ENCODE measurements at places on chromosomes 5 and 9. TPM values are rescaled to one million over a fixed set of nuclear protein-coding genes. Genes with fewer than 3 reads are reported as not detected.

DNA sequence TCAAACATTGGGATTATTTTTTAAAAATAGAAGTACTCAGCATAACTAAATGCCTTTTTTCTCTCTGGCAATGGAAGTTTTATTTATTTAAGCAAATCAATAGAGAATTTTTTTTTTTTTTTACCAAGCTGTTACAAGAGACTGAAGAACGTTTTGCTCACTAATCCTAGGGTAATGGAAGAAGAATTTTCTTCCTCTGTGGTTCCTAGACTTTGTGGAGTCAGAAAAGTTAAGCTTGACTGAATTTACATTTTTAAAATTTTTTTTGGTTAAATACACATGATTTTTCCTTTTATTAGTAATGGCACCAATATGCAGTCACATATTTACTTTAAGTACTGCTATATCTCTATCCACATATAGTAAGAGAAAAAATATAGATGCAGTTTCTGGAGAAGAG is 189.8 kb downstream of the PCSK1 start:
- H3K27me3 ChIP-seq = no peaks in the 10 kb centered on the region
- DNase-seq = no peak
- no peaks in the 10 kb centered on the region for H3K36me3 ChIP-seq
- no peak overlapping the region for H3K27ac ChIP-seq
- H3K4me3 ChIP-seq = no peak overlapping the region

DNA sequence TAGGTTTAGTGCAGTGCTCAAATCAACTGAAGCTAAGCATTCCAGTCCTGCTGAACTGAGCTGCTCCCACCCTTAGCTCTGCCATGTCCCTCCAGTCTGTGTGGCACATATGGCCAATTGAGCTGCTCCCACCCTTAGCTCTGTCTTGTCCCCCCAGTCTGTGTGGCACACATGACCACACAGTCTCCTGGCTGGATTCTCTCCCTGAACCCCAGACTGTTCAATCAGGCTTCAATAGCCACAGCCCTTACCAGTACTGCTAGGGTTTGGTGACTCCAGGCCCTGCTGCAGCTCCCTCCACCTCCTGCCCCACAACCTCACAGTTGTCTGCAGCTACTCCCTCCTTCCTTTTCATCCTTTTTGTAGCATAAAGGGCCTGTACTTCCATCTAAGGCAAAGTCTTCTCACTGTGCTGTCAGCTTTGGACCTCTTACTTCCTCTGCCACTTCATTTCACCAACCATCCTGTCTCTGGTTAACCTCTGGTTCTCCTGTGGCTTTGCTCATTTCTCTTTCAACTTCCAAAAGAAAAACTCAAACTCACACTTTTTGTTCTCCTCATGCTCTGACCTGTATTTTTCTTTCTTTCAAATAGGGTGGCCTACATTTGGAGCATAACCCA is 50.8 kb downstream of the ADAMTS12 start:
- no peak for DNase-seq
- no peaks in the 10 kb centered on the region for H3K27me3 ChIP-seq
- no peaks in the 10 kb centered on the region for H3K36me3 ChIP-seq
- H3K4me1 ChIP-seq = no peaks in the 10 kb centered on the region

DNA sequence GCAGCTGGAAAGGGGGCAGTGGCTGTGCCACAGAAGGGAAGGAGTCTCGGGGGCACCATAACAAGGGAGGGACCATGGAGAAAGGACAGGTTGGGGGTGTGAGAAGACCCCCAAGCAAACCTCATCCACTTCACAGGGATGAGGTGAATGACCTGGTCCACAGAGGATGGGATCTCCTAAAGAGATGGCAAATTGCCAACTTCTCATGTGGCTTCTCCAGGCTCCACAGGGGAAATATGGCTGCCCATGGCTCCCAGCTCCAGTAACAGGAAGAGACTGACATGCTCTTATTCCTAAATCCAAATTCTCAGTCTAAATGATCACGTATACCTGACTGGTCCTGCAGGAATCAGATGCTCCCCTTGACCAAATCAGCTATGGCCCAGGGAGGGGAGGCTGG is 340.4 kb downstream of the SPOCK1 start:
- DNase-seq = no peak
- H3K4me1 ChIP-seq = no peaks in the 10 kb centered on the region
- H3K36me3 ChIP-seq = no peaks in the 10 kb centered on the region
- no peak overlapping the region for H3K4me3 ChIP-seq
- no peak overlapping the region for H3K27ac ChIP-seq

GRCh38 chr5:109950634-109951033 is 260.9 kb downstream of the MAN2A1 start:
- H3K27me3 ChIP-seq = no peaks in the 10 kb centered on the region
- no peak for DNase-seq
- no peaks in the 10 kb centered on the region for H3K36me3 ChIP-seq
- no peak overlapping the region for H3K27ac ChIP-seq
- H3K4me1 ChIP-seq = no peaks in the 10 kb centered on the region
- no peak overlapping the region for H3K4me3 ChIP-seq

- no peaks in the 10 kb centered on the region for H3K36me3 ChIP-seq
- H3K27me3 ChIP-seq = no peaks in the 10 kb centered on the region
- H3K4me1 ChIP-seq = no peaks in the 10 kb centered on the region
- H3K27ac ChIP-seq = no peak overlapping the region
- DNase-seq = no peak
Measured at GRCh38 chr9:14775917-14776316, 53.4 kb upstream of the CER1 start.

GRCh38 chr5:466661-467310 is 23.8 kb downstream of the EXOC3 start:
- peaks cover 12% of the 10 kb centered on the region for H3K4me1 ChIP-seq
- H3K36me3 ChIP-seq = peaks cover 58% of the 10 kb centered on the region
- H3K27me3 ChIP-seq = no peaks in the 10 kb centered on the region
- no peak overlapping the region for H3K4me3 ChIP-seq

- H3K27ac ChIP-seq = no peak overlapping the region
- no peaks in the 10 kb centered on the region for H3K4me1 ChIP-seq
- no peak for DNase-seq
- H3K36me3 ChIP-seq = no peaks in the 10 kb centered on the region
- H3K27me3 ChIP-seq = no peaks in the 10 kb centered on the region
Measured at GRCh38 chr5:92372766-92373165, 989.6 kb upstream of the ARRDC3 start.

GRCh38 chr5:96741891-96742309 is 65.8 kb downstream of the ERAP1 start:
- no peak for DNase-seq
- H3K4me1 ChIP-seq = peaks cover 4% of the 10 kb centered on the region
- H3K27me3 ChIP-seq = no peaks in the 10 kb centered on the region
- no peak overlapping the region for H3K4me3 ChIP-seq

- H3K4me1 ChIP-seq = peaks cover 13% of the 10 kb centered on the region
- H3K4me3 ChIP-seq = no peak overlapping the region
- no peaks in the 10 kb centered on the region for H3K27me3 ChIP-seq
- DNase-seq = no peak
Measured at GRCh38 chr9:112712678-112713077, 5.2 kb downstream of the INIP start.

GRCh38 chr5:136425921-136426320 is 60.6 kb upstream of the TRPC7 start:
- no peaks in the 10 kb centered on the region for H3K27me3 ChIP-seq

DNA sequence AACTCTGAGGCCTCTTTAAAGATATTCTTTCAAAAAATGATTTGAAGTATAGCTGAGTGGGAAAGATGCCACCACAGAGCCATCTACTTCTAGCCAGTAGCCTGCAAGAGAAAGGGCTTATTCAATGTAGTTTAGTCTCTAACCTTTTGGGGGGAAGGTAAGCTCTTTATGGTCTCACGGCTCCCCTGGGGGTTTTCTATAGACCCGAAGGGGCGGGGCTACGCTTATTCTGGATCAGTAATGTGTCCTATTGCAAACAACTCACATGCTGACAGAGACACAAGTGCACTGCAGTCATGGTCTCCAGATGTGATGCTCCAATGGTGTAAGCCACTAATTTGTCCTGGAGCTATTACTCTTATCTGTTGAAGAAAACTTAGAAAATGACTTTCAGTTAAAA is 53.4 kb upstream of the RPS23 start:
- H3K36me3 ChIP-seq = no peaks in the 10 kb centered on the region
- H3K4me1 ChIP-seq = peaks cover 6% of the 10 kb centered on the region
- H3K4me3 ChIP-seq = no peak overlapping the region

DNA sequence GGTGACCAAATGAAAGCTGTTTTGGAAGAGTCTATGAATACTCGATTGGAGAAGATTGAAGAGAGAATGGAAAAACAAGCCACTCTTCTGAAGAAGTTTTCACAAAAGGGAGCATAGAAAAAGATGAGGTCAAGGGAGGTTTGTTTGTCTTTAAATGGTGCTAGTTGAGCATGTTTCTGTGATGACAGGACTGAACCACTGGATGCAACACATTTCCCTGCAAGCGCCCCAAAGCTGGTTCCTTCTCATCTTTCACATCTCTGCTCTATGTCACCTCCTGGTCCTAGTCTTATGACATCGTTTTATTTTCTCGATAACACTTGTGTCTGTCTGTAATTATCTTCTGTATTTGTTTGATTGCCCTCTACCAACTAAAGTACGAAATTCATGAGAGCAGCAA is 3.8 kb upstream of the CCDC192 start:
- DNase-seq = no peak
- no peaks in the 10 kb centered on the region for H3K27me3 ChIP-seq
- H3K4me3 ChIP-seq = no peak overlapping the region
- H3K27ac ChIP-seq = no peak overlapping the region
- H3K36me3 ChIP-seq = no peaks in the 10 kb centered on the region

DNA sequence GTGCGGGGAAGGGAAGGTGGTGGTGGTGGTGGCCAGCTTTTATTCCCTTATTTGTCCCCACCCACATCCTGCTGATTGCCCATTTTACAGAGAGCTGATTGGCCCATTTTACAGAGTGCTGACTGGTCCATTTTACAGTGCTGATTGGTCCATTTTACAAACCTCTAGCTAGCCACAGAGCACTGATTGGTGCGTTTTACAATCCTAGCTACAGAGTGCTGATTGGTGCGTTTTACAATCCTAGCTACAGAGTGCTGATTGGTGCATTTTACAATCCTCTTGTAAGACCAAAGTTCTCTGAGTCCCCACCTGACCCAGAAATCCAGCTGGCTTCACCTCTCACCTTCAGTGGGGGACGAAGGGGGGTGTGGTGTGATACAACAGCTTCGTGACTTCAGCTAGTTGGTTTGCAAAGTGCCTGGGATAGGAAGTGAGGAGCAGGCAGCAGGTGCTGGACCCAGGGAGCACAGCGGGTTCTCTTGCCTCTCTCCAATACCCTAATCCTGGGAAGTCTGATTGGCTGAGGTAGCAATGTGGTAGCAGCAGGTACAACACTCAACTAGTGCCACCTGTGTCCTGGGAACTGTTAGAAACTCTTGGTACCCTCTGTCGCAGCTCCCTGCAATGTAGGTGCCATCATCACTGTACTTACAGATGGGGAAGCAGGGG is 92.1 kb downstream of the BARX1 start:
- H3K27ac ChIP-seq = no peak overlapping the region
- DNase-seq = no peak
- H3K4me3 ChIP-seq = no peak overlapping the region
- no peaks in the 10 kb centered on the region for H3K36me3 ChIP-seq

GRCh38 chr9:101029315-101030085 is 973 bp downstream of the PLPPR1 start:
- no peak overlapping the region for H3K27ac ChIP-seq
- H3K36me3 ChIP-seq = no peaks in the 10 kb centered on the region
- no peak for DNase-seq
- peaks cover 30% of the 10 kb centered on the region for H3K27me3 ChIP-seq
- H3K4me1 ChIP-seq = no peaks in the 10 kb centered on the region

GRCh38 chr5:150339165-150339564 is 18.3 kb upstream of the TCOF1 start:
- no peaks in the 10 kb centered on the region for H3K36me3 ChIP-seq
- no peak overlapping the region for H3K27ac ChIP-seq
- no peaks in the 10 kb centered on the region for H3K4me1 ChIP-seq
- H3K4me3 ChIP-seq = no peak overlapping the region
- H3K27me3 ChIP-seq = no peaks in the 10 kb centered on the region

- peaks cover 9% of the 10 kb centered on the region for H3K36me3 ChIP-seq
- no peak for DNase-seq
- H3K4me1 ChIP-seq = peaks cover 4% of the 10 kb centered on the region
- H3K27me3 ChIP-seq = no peaks in the 10 kb centered on the region
- no peak overlapping the region for H3K4me3 ChIP-seq
Measured at GRCh38 chr9:99948896-99949295, 42.4 kb downstream of the STX17 start.

DNA sequence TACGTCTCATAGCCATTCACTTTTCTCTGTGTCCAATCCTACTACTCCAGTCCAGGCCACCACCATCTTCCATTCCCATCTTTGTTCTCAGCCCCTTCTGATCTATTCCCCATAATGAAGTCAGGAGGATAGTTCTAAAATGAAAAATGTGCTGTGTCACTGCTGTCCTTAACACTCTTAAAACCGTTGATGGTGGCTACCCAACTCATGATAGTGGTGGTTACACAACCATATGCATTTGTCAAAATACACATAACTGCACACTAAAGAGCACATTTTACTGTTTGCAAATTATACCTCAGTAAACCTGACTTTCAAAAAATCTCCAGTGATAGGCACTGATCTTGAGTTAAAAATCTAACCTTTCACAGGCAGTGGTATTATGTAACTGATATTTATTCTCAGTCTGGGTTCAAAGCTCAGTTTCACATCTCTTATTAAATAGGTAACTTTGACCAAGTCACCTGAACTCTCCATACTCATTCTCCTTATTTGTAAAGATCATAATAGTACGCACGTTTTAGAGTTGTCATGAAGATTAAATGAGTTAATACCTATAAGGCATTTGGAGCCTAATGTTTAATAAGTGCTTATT is 24.6 kb upstream of the ADRB2 start:
- no peaks in the 10 kb centered on the region for H3K27me3 ChIP-seq
- no peak overlapping the region for H3K4me3 ChIP-seq
- H3K27ac ChIP-seq = no peak overlapping the region
- no peak for DNase-seq
- no peaks in the 10 kb centered on the region for H3K36me3 ChIP-seq

DNA sequence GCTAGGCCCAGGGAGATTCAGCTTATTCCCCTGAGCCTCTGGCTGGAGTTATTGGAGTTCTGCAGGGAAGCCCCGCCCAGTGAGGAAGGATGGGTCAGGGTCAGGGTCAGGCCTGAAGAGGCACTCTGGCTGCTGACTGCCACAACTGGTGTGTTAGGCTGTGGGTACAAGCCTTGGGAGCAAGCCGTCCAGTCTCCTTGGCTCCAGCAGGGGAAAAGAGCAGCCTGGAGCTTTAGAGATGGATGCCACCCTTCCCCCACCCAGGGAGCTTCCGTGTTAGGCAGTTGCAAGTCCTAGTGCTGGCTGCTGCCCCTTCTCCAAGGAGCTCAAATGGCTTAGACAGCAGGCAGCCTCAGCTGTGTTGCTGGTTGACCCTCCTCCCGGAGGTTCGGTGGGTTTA is 34.4 kb upstream of the TAF11L2 start:
- no peak for DNase-seq
- H3K27ac ChIP-seq = no peak overlapping the region
- no peaks in the 10 kb centered on the region for H3K4me1 ChIP-seq
- no peaks in the 10 kb centered on the region for H3K27me3 ChIP-seq

The IRX1 gene
- total RNA-seq = 6.0 TPM

The ADAMTSL1 gene
- total RNA-seq = 3.7 TPM

The LPAR1 gene
- total RNA-seq = 23.2 TPM
